ENCODE measurements at places on chromosomes 5 and 9.
A peak's percentile ranks its signal among the peaks of the same experiment; 100 is the strongest.

DNA sequence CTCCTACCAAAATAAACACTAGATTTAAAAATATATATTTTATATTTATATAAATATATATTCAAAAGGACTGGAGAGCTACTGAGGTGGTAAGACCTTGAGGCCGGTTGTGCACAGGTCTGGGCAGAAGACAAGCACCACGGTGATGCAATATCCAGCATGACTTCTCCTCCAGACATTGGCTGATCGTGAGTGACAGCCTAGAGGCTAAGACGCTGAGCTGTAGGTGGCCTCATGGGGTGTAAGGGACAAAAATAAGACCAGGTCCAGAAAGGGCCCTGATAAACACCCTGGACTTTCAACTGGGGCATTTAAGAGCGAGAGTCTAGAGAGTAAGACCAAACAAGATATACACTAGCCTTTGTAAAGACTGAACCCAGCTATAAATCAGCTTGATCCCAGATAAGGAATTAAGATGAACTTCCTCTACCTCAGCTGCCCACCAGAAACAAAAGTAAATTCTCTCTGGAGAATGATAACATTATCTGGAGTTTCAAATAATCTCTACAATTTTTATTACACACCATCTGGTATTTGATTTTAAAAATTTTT, 14.2 kb upstream of the C5orf47 start:
- DNase-seq: no peak

GRCh38 chr9:20640331-20641187, 18.3 kb upstream of the MLLT3 start:
- DNase-seq: no peak

DNA sequence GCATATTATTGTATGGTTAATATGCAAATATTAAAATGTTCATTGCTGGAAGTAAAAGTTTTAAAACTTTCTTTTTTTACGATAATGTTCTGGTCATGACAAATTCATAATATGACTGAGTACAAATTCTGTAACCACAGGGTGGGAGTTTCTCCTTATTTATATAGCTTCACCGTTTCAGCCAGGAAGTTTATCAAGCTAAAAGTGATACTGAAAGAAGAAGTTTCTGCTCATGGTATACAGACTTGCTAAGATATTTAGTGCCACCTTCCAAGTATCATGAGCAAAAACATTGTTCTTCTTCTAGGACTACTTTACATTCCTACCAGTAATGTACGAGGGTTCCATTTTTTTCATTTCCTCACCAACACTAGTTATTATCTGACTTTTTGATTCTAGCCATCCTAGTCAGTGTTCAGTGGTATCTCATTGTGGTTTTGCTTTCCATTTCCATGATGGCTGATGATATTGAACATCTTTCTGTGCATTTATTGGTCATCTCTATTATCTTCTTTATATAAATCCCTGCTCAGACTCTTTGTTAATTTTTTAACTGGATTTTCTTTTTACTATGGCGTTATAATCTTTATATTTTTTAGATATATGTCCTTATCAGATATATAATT, 94.2 kb upstream of the PRRC1 start:
- no peak for DNase-seq

DNA sequence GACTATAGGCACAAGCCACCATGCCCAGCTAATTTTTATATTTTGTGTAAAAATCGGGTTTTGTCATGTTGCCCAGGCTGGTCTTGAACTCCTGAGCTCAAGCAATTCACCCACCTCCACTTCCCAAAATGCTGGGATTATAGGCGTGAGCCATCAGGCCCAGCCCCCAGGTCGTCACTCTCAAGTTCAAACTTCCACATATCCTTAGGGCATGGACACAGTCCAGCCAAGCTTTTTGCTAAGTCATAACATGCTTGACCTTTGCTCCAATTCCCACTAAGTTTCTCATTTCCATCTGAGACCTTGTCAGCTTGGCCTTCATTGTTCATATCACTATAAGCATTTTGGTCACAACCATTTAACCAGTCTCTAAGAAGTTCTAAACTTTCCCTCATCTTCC, 43.9 kb upstream of the ARAP3 start:
- DNase-seq: no peak

DNA sequence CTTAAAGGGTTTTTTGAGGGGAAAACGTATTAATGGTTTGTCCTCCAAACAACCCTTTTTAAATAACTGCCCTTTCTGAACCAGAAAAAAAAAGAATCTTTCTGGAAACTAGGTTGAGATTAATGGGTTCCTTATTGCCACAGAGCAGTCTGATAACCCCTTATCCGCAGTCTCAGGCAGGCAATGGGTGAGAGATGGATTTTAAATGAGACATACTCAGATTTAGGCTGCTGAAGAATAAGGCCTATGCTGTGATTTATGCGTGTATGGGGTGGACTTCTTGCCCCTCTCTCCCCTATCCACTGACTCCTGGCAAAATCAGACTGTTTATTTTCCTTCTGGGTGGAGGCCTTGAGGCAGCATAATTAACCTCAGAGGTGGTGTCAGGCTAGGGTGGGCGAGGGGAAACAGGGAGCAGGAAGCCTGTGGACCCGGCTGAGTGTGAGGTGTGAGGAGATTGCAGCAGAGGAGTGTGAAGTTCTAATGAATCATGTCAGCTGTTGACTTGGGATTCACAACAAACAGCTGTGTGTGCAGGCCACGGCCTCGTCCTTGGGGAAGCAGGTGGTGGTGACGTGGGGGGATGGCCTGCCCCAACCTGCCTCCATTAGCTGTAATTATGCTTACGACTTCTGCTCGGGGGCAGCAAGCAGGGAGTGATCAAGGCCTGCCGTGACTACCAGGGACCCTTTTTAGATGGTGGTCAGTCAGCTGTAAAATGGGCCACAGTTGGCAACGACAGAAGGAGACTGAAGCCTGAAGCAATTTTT, 196.4 kb downstream of the SEMA6A start:
- DNase-seq: no peak

DNA sequence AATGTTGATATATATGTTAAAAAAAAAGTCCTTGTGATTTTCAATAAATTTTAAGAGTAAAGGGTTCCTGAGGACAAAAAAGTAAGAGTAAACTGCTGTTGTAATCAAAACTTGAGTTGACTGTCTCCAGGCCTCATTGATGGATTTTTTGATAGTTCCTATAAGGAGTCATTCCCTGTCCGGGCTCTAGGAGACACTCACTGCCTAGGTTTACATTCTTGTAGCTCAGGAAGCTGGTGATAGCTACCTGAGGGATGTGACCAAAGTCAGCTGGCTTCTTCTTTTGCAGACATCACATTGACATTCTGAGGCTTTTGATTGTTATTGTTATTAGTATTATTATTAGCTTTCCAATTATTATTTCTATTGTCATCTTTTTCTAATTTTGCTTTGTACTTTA, 116.5 kb upstream of the FBXL7 start:
- DNase-seq: no peak

DNA sequence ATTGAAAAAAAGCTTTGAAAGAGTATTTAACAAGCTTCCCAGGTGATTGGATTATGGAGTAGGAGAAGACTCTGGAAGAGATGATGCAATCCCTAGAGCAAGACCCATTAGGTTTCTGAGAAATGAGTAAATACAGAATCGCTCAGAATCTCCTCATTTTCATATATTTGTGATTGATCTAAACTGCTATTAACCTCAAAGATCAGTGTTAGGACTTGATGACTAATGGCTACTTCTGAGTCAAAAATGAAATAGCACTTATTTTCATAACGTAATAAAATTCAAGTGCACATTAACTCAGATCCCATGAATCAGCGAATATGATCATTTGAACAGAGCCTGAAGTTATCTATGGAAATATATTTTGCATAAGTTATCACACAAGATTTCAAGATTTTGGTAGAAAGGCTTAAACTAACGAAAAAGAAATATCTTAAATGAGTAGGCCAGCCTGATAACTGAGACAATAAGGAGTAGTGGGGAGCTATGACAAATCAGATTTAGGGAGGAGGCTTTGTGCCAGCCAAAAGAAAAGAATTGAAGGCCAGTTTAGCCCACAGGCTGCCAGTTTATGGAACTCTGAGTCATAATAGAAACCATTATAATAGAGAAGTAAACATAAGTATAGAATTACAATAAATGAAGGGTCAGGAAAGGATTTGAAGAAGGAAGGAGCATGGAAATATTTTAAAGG, 106.7 kb upstream of the OSMR start:
- DNase-seq: no peak

DNA sequence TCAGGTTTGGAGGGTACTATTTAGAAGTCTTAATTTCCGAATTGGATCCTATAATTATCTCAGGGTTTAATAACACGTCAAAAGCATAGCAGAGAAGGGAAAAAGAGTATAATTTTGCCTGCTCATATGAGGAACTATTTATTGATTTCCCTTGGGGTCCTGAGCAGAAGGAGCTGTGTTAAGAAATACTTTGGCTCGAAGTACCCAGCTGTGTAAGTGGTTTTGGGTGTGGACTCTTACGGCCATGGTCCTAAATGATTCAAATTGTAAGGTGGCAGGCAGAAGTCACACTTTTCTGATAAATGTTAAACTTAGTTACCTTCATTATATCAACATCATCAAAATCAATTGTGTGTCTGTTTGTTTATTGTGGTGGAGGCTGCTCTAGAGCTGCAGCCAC, 190.4 kb downstream of the MTRR start:
- DNase-seq: no peak

DNA sequence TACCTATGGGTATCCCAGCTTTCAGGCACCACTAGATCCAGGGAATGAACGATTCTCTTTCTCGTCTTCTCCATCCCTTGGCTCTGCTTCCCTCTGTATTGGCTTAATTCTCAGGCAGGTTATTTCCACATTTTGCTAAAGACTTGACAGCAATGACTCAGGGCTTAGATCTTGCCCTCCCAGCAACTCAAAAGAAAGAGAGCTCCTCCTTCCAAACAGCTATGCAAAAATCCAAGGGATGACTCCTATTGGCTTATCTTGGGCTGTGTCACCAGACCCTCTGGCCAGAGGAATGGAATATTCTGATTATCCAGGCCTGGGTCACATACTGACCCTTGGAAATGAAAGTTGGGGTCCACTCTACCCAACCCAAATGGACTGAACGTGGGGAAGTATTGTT, 270.2 kb downstream of the NTRK2 start:
- DNase-seq: no peak

- no peak for DNase-seq
Observed at GRCh38 chr5:83149671-83150070, 72.3 kb downstream of the XRCC4 start.

DNA sequence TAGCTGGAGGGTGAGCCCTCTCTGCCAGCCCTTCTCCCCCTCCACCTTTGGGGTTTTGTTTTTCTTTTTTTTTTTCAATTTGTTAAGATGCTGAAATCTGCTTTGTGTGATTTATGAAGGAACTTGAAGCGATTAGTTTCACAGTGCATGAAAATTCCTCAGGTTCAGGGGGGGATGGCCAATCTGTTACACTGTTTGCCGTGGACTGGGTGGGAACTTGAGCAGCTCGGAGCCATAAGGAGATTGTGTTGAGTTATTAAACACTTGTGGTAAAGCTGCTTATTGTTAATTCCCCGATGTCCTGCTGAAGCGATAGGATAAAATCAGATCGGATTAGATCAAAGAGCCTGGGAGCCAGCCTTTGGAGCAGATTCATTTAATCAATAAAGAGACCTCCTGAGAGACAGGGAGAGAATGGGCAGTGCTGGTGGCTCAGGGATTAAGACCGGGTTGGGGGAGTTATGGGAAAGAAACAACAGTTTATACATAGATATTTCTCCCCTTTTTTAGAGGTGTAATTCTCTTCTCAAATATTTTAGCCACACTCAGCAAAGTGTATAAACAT, 105.8 kb upstream of the SPATA31D4 start:
- no peak for DNase-seq

DNA sequence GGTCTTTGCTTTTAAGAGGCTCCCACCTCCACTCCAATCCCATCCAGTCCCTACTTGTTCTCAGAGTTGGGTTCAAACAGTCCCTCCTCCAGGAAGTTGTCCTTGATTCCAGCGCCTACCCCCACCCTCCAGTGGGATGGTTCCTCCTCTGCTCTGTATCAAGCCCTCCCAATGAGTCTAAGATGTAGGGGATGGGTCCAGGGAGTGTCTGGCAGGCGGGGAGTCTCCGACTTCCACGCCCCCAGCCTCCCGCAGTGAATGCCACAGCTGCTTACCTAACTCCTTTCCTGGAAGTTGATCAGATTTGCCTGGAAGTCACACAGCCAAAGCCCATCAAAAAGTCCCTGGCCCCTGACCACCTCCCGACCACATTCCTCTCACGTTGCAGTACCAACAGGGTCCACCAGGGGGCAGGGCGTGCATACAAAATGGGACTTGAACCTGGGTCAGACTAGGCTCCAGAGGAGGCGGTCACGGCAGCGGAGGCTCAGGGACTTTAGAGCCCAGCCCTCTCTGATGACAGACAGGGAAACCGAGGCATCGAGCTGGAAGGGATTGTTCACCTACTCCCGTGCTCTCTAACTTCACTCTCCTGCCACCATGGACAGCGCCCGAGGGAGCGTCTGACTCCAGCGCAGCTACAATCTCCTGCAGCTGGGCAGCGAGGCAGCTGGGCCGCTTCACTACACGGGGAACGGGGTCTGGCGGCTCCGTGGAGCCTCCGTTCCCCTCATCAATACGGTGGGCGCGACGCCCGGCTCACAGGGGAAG, 25.0 kb upstream of the TDRD7 start:
- peak; percentile 82 for DNase-seq

DNA sequence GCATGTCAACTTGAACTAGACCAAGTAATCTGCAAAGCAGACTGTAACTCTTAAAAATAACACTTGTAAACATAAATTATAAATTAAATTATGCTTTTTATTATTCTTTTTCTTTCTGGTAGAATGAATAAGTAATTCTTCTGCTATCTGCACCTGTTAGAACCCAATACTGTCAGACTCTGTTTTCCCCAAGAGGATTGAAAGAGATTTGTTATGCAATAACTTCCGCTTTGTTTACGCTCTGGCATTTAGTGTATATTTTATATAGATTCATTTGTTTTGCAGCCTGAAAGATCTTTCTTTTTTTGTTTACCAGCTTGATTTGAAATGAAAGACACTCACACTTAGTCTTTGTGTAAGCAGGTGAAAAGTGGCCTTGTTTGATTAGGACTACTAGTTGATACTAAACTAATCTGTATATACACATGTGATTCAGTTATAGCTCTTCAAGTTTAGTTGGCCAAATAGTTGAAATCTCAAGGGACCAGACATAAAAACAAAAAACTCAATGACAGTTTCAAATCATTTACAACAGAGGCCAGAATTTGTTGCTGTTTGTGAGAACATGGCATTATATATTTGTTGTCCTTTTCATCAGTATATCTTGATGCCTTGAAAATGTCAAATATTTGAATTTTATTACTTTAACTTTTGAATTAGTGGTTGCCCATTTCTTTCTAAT, 155.8 kb downstream of the PBX3 start:
- DNase-seq: no peak
